Activated CD4-positive, alpha-beta T cell treated with anti-CD3 and anti-CD28 coated beads, Interleukin-2, amount 50 U/mL, for 1 hour (primary cell): ENCODE measurements at places on chromosomes 7 and 10.
A peak's percentile ranks its signal among the peaks of the same experiment; 100 is the strongest.

GRCh38 chr7:77427996-77428603 is 12.0 kb upstream of the GSAP start:
- no peak for DNase-seq

DNA sequence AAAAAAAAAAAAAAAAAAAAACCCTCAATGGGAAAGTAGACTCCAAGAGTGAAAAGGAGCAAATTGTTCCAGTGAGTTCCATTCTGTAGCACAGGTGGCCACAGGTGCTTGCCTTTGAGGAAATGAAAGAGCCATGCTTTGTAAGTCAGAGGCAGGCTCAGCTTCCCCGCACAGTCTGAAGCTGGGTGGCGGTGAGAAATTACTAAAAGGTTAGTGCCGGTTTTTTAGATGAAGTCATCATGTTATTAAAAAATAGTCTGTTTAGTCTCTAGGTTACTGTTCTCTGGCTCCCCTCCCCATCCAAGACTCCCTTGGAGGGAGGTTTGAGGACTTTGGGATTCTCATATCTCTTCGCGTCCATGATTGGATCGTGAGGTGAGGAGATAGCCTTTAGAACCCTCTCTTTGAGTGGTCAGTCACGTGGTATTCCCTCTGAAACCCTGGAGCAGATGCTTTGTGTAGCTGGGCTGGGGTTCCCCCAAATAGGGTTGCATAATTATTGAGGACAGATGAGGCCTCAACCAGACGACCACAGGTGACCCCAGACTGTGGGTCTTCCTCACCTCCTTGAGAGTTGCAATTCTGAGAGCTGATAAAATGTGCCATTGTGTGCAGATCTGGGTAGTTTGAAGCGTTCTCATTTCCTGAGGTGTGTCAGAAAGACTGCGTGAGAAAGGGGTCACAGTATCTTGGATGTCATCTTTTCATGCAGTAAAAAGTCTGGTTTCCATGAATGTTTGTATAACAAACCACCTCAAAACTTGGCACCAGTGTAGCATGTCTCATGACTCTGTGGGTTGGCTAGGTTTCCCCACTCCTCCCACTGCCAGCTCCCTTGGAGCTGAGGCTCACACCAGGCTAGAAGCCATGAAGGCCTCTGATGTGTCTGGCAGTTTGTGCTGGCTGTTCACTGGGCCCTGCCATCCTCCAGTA is 27.1 kb downstream of the OGDH start:
- DNase-seq, result peak; percentile 56

DNA sequence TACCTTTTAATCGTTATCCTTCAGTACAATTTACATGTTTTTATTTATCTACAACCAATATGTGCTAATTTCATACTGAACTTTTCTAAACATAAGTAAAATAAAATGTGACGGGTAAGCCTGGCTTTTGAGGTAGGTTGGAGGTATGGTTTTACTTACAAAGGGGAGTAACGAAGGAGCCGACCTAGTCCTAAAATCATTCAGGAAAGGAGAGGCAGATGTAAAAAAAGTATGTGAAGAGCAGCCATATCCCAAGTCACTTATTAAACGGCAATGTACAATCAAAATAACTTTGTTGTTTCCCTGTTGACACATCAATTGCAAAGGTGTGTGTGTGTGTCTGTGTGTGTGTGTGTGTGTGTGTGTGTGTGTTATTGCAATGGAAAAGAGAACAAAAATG is 351.3 kb downstream of the CRPPA start:
- DNase-seq, result no peak

GRCh38 chr7:55181762-55182161 is 162.9 kb downstream of the EGFR start:
- no peak for DNase-seq

- DNase-seq, result no peak
Observed at GRCh38 chr10:66748217-66748616, 177.6 kb upstream of the LRRTM3 start.

DNA sequence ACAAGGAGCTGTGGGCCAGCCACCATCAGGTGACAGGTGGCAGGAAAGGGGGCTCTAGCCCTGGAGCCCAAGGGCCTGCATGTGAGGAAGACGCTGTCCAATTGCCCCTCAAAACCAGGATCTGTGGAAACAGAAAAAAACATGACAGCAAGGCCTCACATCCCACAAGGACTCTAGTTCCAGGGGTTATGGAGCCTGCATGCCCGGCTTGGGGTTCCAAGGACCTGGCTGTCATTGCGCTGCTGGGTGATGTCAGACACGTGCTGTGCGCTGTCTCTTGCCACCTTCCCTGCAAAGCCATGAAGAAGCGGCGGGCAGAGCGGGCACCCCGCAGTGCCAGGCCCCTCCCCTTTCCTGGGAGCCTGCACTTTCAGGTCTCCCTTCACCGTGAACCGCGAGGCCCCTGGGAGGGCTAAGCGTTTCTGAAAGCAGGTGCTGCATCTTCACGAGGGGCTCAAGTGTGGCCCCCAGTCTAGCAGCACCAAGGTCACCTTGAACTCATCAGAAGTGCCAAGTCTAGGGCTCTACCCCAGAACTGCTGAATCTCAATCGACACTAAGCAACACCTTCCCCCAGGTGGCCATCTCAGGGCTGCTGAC is 15.1 kb upstream of the CRYGN start:
- no peak for DNase-seq

- no peak for DNase-seq
Observed at GRCh38 chr7:82028097-82028496, 258.2 kb upstream of the HGF start.

DNA sequence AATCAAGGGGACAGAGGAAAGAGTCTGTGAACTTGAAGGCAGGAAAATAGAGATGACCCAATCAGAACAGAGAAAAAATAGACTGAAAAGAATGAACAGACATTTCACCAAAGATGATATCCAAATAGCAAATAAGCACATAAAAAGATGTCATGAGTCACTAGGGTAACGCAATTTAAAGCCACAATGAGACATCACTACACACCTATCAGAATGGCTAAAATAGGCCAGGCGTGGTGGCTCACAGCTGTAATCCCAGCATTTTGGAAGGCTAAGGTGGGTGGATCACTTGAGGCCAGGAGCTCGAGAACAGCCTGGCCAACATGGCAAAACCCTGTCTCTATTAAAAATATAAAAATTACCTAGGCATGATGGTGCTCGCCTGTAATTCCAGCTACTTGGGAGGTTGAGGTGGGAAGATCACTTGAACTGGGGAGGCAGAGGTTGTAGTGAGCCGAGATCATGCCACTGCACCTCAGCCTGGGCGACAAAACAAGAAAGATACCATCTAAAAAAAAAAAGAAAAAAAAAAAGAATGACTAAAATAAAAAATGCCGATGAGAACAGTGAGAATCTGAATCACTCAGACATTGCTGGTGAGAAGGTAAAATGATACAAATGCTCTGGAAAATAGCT is 100.9 kb downstream of the LHPP start:
- no peak for DNase-seq

DNA sequence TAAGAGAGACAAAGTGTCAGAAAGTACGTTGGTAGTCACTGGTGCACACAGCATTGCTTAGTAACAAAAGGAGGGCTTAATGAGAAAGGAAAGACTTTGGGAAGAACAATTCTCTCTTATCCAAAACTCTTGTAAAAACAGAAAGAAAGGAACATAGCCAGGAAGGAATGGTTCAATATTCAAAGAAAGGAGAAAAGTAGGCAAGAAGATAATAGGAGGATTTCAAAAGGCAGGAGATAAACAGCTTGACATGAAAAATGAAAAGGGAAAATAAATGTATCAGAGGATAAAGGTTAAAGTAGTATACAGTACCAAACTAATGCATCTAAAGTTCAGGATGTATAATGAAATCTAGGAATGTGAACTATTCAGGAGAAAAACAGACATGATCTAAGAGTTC is 20.1 kb downstream of the ZFAND4 start:
- no peak for DNase-seq

GRCh38 chr10:119638982-119639381 is 12.2 kb upstream of the BAG3 start:
- DNase-seq, result no peak

GRCh38 chr7:98571006-98571405 is 46.1 kb upstream of the NPTX2 start:
- DNase-seq, result no peak

DNA sequence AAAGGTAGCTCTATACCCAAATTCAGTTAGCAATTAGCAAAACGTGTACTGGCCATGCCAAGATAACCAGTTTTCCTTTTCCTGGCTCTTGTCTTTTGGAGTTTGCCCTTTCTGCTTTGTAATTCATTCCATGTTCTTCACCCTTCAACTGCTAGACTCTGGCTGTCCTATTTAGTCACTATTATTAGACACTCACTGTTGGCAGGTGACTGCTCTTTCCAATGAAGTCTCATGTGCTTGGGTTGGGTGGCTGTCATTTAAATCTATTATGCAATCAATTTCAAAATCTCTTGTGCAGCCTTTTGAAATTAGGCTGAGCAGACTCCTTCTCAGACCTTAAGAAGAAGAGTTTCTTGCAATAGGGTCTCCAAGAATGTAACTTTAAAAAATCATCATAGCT is 266.5 kb downstream of the GPR158 start:
- DNase-seq, result no peak

DNA sequence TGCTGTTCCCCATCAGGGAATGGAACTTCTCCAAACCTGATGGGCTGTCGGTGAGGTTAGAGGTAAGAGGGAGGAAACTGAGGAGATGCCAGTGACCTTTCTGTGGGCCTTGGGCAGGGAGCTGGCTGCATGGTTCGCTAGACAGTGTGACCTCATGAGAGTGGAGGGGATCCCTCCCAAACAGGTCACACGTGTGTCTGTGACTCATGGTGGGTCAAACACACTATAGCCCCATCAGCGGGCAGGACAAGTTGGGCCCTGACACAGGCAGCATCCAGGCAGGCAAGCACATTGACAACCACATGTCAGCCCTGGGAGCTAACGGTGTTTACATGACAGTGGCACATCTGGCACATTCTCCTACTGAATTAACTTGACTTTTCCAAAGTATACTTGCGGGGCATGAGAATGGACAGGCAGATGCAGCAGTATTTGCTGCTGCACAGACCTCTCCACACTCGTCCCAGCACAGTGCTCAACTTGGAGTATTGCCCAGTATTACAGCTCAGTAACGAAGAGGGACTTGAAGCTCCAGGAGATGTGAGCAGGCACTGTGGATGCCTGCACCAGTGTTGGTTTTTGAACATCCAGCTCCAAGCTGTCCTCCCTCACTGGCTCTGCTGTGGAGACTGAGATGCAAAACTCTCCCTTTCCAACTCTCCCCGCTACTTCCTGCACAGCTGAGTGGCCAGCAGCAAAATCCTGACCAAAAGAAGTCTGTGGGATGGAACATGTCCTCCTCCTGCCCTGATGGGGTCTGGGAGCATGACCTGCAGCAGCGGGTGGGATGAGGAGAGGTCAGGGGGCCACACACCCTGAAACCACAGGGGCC is 199.6 kb downstream of the WDR37 start:
- DNase-seq, result no peak

DNA sequence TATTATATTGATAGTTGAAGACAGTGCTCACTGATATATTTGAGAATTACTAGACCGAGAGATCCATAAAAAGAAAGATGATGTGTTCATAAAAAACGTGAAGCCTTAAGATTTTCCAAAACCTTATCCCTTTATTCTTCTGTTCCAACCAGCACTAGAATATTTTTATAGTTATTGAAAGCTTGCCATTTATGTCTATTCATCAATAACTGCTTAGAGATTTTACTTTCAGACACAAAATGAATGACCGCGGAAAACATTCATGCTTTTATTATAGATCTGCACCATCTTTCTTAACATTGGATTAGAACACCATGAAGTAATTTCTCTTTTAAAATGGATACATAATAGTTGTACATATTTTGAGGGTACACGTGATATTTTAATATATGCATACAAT is 77.6 kb downstream of the FBXL13 start:
- no peak for DNase-seq

GRCh38 chr7:70622936-70623335 is 509.0 kb upstream of the GALNT17 start:
- DNase-seq, result no peak

GRCh38 chr10:107847620-107848019 is 683.1 kb upstream of the SORCS1 start:
- DNase-seq, result no peak

DNA sequence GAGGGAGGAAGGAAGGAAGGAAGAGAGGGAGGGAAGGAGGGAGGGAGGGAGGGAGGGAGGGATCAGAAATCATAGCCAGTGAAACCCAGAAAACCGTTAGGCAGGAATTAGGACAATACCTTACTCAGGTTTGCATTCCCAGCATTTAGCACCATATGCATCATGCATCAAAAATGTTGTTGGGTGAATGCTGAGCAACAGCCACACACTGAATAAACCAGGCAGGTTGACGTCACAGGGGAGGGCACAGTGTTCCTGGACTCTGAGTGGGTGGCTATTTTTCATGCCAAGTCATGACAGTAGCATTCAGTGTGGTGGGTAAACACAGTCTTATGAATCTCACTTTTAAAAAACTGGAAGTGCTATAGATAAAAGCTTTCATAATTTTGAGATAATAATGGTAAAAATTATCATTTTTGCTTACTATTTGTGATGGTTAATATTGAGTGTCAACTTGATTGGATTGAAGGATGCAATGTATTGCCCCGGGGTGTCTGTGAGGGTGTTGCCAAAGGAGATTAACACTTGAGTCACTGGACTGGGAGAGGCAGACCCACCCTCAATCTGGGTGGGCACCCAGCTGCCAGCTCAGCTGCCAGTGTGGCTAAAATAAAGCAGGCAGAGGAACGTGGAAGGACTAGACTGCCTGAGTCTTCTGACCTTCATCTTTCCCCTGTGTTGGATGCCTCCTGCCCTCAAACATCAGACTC is 199.1 kb upstream of the PRKCQ start:
- no peak for DNase-seq

GRCh38 chr10:47311932-47312662 is 10.2 kb upstream of the GDF2 start:
- DNase-seq, result peak; percentile 84

GRCh38 chr7:150958597-150958996 is 19.5 kb downstream of the KCNH2 start:
- no peak for DNase-seq

DNA sequence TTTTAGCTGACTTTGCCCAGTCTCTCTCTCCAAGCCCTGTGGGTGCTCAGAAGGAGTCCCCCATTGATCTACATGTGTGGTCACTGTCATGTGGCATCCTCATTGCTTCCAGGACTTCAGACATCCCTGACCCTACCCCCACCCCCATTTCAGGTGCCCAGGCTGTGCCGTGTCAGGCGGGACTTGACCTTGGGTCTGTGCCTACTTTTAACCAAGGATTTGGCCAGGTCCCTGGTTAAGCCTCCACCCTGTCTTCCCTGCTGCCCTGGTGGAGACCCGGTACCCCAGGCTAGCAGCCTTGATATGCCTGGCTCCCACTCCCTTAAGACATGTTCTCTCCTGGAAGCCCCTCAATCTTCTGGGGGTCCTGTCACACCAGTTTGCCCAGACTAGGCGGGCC is 31.3 kb downstream of the PRF1 start:
- no peak for DNase-seq
